ENCODE measurements at places on chromosomes 5 and 9.
A peak's percentile ranks its signal among the peaks of the same experiment; 100 is the strongest.

- DNase-seq = no peak
- H3K27me3 ChIP-seq = no peaks in the 10 kb centered on the region
- peaks cover 31% of the 10 kb centered on the region for H3K36me3 ChIP-seq
- H3K27ac ChIP-seq = no peak overlapping the region
- H3K4me3 ChIP-seq = no peak overlapping the region
Observed at GRCh38 chr9:130610862-130611707, 31.7 kb downstream of the FUBP3 start.

- no peaks in the 10 kb centered on the region for H3K27me3 ChIP-seq
- peaks cover 42% of the 10 kb centered on the region for H3K4me1 ChIP-seq
- no peaks in the 10 kb centered on the region for H3K36me3 ChIP-seq
- DNase-seq = peak; percentile 38
- no peak overlapping the region for H3K4me3 ChIP-seq
Observed at GRCh38 chr5:143030349-143030748, 260.2 kb downstream of the ARHGAP26 start.

GRCh38 chr5:125315306-125315705, 568.9 kb upstream of the ZNF608 start:
- H3K36me3 ChIP-seq = no peaks in the 10 kb centered on the region
- H3K4me3 ChIP-seq = no peak overlapping the region
- no peak overlapping the region for H3K27ac ChIP-seq
- no peaks in the 10 kb centered on the region for H3K4me1 ChIP-seq
- no peak for DNase-seq

DNA sequence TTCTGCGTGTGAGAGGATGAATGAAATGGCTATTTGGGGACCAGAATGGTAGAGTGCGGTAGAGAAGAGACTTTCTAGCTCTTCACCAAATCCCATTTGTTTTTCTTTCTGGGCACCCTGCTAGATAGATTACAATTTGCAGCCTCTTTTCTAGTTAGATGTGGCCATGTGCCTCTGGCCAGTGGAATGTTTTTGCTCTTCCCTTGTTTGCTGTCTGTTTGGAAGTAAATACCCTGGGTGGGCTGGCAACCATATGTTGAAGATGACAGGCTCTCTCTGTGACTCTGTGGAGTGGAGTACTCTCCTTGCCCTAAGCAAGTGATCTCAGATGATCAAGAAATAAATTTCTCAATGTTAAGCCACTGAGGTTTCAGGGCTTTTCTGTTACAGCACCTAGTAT, 12.9 kb downstream of the GNG10 start:
- no peak for DNase-seq
- no peaks in the 10 kb centered on the region for H3K27me3 ChIP-seq
- peaks cover 23% of the 10 kb centered on the region for H3K36me3 ChIP-seq
- no peak overlapping the region for H3K4me3 ChIP-seq
- H3K27ac ChIP-seq = no peak overlapping the region
- H3K4me1 ChIP-seq = no peaks in the 10 kb centered on the region

DNA sequence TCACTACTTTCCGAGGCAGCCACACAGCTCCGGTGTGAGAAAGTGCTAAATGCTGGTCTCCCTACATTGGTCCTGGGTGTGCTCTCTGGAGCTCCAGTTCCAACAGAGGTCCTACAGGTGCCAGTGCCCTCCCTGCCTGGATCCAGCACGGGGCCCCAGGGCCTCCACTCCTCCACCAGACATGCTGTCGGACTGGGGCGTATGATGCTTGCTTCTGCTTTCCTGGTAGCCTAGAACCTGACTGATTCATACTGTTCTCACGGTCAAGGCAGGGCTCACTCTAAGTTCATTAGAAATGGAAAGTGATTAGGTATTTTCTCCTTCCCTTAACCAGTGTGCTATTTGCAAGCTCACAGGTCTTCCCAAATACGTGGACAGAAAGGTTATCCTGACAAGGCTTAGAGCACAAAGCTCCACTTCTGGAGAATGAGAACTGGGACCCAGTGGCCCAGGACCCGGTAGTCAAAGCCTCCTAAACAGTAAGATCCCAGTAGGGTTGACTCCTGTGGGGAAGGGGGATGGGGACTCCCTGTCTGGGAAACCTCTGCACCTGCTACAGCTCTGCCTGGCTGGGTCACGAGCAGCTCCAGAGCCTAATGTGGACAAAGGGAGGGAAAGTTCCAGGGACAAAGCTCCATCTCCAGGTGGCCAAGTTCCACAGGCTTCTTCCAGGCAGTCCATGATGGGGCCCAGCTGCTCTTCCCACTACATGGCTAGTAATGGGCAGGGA, 98.1 kb downstream of the PAX5 start:
- no peak for DNase-seq
- H3K4me1 ChIP-seq = peaks cover 3% of the 10 kb centered on the region
- peaks cover 7% of the 10 kb centered on the region for H3K27me3 ChIP-seq
- H3K4me3 ChIP-seq = no peak overlapping the region

GRCh38 chr5:178212241-178213002, 8.1 kb downstream of the HNRNPAB start:
- H3K4me1 ChIP-seq = peaks cover 29% of the 10 kb centered on the region
- H3K4me3 ChIP-seq = no peak overlapping the region
- DNase-seq = no peak
- H3K36me3 ChIP-seq = peaks cover 60% of the 10 kb centered on the region

- H3K27me3 ChIP-seq = no peaks in the 10 kb centered on the region
- no peak overlapping the region for H3K27ac ChIP-seq
- DNase-seq = no peak
- H3K36me3 ChIP-seq = no peaks in the 10 kb centered on the region
- no peaks in the 10 kb centered on the region for H3K4me1 ChIP-seq
- no peak overlapping the region for H3K4me3 ChIP-seq
Observed at GRCh38 chr5:11227064-11227463, 466.0 kb upstream of the DAP start.

DNA sequence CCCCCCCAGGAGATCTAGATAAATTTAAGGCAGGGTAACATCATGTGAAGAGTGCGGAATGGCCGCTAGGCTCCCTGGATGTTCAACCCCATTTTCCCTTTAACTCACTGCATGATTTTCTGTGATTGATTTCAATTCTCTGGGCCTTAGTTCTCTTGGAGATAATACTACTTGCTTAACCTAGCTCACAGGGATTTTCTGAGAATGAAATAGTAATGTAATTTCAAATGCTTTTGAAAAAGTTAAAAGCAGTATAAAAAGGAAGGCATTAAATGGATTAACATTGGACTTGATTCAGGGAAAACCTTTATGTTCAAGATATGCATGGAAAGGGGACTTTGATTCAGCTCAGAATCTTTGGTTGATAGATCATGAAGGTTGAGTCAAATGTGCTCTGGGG, 90.9 kb downstream of the KIF4B start:
- no peaks in the 10 kb centered on the region for H3K36me3 ChIP-seq
- H3K4me3 ChIP-seq = no peak overlapping the region
- H3K27ac ChIP-seq = no peak overlapping the region
- H3K27me3 ChIP-seq = peaks cover 4% of the 10 kb centered on the region
- no peak for DNase-seq
